ENCODE measurements at places on chromosomes 2 and 18. TPM values are rescaled to one million over a fixed set of nuclear protein-coding genes. Genes with fewer than 3 reads are reported as not detected.

PAX8 gene
- total RNA-seq, result 0.12 TPM

CETN1 gene
- total RNA-seq, result not detected

MEP1B gene
- total RNA-seq, result not detected

ANKRD36C gene
- 64.6 TPM for total RNA-seq

CRYGD gene
- total RNA-seq, result not detected

DNAH7 gene
- 1.4 TPM for total RNA-seq

CD207 gene
- total RNA-seq, result not detected

ACADL gene
- 0.11 TPM for total RNA-seq

ERMN gene
- total RNA-seq, result not detected

COPS8 gene
- 89.7 TPM for total RNA-seq

LYPD1 gene
- 0.22 TPM for total RNA-seq

ATAD2B gene
- total RNA-seq, result 12.0 TPM

MYOM1 gene
- 0.22 TPM for total RNA-seq

ANKRD36B gene
- 32.5 TPM for total RNA-seq

IL36A gene
- not detected for total RNA-seq

CDK15 gene
- 3.1 TPM for total RNA-seq

MAL gene
- total RNA-seq, result not detected

ATP8B1 gene
- total RNA-seq, result 46.1 TPM

PSTPIP2 gene
- 3.1 TPM for total RNA-seq

CRYGB gene
- not detected for total RNA-seq

ABCG5 gene
- not detected for total RNA-seq

KIF1A gene
- not detected for total RNA-seq

PRADC1 gene
- 12.1 TPM for total RNA-seq

GAL3ST2 gene
- 0.44 TPM for total RNA-seq

GKN2 gene
- total RNA-seq, result not detected

MSTN gene
- 0.12 TPM for total RNA-seq

GPC1 gene
- 70.9 TPM for total RNA-seq

PPP4R3B gene
- 48.4 TPM for total RNA-seq

HNMT gene
- total RNA-seq, result 61.4 TPM

INPP5D gene
- total RNA-seq, result 1.6 TPM

SFTPB gene
- total RNA-seq, result under 0.01 TPM

XIRP2 gene
- total RNA-seq, result 1.2 TPM

TET3 gene
- 4.2 TPM for total RNA-seq

COL4A3 gene
- total RNA-seq, result 0.25 TPM

KCNJ13 gene
- not detected for total RNA-seq

C1D gene
- 22.9 TPM for total RNA-seq

SCG2 gene
- total RNA-seq, result 0.44 TPM

ANKRD30BL gene
- total RNA-seq, result not detected

KYNU gene
- 16.6 TPM for total RNA-seq

ASXL3 gene
- total RNA-seq, result 0.87 TPM

ST6GAL2 gene
- 0.11 TPM for total RNA-seq

CHRNG gene
- total RNA-seq, result not detected

CD8A gene
- not detected for total RNA-seq

SFT2D3 gene
- 5.5 TPM for total RNA-seq

MC5R gene
- total RNA-seq, result not detected

ESPNL gene
- total RNA-seq, result 9.2 TPM

Data from uterine smooth muscle cell (primary cell).